ENCODE measurements at places on chromosomes 11 and 22. TPM values are rescaled to one million over a fixed set of nuclear protein-coding genes. Genes with fewer than 3 reads are reported as not detected.

DNA sequence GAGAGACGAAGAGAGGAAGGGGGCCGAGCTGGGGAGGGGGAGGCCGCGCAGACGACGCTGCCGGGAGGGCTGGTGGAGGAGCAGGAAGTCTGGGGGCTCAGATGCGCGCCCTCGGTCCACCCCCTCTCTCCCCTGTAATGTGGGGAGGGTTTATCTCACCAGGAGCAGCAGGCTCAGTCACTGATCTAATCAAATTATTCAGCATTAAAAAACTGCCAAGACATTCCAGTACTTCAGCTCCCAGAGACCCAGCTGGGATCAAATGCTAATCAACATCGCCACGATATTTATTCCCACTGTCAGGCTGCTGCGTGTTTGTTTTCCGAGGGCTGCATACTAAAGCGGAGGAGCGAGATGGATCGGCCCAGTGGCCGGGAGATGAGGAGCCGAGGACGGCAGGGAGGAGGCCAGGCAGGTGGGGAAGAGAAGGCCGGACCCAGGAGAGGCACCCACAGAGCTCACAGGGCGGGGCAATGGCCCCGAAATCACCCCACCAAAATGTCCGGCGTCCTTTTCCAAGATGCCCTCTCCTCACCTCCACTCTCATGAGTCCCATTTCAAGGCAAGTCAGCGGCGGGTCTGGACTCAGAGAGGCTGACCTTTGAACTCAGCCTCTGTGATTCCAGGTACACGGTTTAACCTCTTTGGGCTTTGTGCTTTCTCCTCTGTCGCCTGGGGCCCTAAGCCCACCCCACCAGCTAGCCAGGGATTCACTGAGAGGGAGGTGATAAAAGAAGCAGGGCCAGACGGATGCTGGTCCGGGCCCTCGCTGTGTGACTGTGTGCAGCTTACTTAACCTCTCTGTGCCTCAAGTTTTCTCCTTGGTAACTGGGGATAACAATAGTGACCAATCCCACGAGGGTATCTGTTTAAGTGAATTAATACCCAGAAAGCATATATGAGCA is 502.1 kb downstream of the MN1 start:
- DNase-seq: no peak

DNA sequence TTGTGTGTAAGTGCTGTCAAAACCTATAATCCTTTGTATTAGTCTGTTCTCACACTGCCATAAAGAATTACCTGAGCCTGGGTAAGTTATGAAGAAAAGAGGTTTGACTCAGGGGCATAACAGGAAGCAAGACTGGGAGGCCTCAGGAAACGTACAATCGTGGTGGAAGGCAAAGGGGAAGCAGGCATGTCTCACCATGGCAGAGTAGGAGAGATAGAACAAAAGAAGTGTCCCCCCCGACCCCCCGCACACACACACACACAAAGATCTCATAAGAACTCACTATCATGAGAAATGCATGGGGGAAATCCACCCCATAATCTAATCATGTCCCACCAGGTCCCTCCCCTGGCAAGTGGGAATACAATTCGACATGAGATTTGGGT is 2.3 kb upstream of the USP28 start:
- no peak for DNase-seq

NARS2 gene
- polyA plus RNA-seq: 29.6 TPM

DNA sequence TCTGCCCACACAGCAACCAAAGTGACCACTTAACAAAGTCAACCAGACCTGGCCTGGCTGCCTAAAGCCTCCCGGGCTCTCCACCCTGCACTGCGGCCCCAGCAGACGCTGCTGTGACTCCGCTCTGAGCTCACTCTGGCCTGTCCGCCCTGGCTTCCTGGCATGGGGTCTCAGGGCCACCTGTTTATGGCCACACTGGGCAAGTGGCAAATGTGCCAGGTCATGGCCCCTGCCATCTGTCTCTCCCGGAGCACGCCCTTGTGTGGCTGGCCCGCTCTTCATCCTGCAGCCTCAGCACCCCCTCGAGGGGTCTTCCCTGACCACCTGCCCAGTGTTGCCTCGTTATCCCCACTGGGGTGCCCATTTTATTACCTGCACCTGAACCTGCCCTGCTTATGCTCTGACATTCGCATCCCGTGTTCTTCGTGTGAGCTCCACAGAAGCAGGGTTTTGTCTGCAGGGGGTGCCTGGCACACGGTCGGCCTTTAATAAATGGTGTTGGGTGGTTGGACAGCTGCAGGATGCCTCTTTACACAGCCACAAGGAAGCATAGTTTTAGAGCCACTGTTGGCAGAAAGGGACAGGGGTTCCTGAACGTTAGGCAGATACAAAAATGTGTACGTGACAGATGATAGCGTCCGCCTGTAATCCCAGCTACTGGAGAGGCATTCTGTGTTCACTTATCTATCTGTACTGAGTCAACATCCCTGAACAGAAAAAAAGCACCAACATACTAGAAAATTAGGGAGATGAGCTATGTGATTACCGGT is 785.6 kb downstream of the TBC1D22A start:
- no peak for DNase-seq

DNA sequence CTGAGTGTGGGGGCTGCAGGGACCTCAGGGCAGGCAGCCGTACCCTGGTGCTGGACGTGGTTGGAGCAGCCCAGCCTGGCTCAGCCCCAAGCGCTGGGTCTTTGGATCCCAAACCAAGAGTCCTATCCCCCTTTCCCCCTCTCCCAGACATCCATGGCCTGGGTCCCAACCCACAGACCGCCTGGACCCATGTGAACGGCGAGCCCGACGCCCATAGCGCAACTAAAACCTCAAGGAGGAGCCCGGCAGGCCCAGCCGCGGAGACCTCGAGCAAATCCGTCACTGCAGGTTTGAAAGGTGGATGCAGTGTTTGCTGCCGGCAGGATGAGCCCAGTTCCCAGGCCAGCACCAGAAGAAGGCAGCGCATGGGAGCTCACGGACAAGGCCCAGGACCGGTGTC is 337.0 kb downstream of the BRD1 start:
- DNase-seq: no peak

DNA sequence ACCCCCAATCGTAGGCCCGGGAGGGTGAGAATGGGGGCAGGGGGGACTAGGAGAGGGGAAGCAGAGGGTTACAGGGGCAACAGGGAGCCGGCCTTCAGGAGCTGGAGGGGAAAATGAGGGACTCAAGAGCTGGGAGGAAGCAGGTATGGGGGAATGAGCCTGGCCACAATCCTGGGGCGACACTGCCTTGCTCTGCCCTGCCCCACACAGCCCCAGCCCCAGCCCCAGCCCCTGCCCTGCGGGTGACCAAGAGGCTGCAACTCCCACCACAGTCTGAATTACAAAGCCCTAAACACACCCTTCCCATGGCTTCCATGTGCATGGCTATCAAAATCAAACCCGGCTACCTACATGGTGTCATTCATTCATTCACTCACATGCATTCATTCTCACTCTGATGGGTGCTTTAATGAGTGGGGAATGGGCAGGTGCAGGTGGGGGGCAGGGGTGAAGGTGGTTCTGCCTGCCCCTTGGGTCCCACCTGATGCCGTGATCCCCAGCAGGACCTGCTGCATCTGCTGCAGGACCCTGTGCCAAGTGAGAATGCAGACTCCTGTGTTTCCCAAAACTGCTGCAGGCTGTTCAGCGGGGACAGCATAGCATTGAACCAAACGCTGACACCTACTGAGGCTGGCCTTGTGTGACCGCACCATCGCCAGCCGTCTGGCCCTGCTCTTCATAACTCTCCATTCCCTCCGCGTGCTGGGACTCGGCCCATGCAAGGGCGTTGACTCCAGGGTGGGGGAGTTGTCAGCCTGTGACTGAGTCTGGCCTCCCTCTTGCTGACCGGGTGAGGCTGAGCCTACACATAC is 9.5 kb upstream of the LINC01488 start:
- no peak for DNase-seq

MS4A7 gene
- 19.9 TPM for polyA plus RNA-seq

GRCh38 chr22:28179392-28179791 is 260.3 kb upstream of the PITPNB start:
- DNase-seq: no peak

DNA sequence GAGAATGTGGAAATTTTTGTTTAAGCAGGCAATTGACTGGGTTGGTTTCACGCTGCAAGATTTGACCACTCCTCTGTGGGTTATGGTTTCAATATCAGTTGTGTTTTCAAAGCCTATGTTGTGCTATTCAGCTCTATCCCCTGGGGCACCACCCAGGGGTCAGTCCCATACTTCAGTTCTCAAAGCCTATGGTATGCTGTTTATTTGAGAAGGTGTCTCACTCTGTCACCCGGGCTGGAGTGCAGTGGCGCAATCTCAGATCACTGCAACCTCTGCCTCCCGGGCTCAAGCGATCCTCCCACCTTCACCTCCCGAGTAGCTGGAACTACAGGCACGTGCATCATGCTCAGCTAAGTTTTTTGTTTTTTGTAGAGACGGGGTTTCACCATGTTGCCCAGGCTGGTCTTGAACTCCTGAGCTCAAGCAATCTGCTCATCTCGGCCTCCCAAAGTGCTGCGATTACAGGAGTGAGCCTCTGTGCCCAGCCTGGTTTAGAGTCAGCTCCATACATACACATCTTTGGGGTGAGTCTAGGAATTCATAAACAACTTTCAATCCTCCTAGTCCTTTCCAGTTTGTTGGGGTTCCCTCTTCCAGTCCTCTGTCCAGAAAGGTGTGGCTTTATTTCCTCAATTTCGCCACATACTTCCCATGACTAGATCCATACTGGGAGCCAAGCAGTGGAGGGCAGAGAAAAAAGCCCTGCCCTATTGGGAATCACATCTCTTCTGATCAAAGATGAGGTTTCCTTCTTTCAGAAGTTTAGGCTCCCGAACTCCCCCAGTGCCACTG is 35.0 kb upstream of the MAPK1 start:
- no peak for DNase-seq

AQP11 gene
- 3.5 TPM for polyA plus RNA-seq

GRCh38 chr11:70798296-70798695 is 400.0 kb downstream of the CTTN start:
- DNase-seq: no peak

DNA sequence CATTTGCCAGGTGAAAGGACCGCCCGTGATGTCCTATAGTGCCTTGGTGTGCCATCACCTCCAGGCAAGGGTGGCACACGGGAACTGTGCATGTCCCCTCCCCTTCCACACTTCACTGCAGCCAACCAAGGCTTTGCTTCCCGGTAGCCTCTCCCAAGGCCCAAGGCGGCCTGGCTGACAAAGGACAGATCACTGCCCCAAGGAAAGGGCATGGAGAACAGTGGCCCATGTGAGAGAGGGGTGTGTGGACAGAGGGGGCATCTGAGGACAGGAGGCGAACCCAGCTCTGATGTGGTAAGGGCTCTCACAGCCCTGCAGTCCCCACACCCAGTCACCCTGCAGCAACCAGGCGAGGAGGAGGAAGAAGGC is 50.4 kb downstream of the RPUSD4 start:
- no peak for DNase-seq

DNA sequence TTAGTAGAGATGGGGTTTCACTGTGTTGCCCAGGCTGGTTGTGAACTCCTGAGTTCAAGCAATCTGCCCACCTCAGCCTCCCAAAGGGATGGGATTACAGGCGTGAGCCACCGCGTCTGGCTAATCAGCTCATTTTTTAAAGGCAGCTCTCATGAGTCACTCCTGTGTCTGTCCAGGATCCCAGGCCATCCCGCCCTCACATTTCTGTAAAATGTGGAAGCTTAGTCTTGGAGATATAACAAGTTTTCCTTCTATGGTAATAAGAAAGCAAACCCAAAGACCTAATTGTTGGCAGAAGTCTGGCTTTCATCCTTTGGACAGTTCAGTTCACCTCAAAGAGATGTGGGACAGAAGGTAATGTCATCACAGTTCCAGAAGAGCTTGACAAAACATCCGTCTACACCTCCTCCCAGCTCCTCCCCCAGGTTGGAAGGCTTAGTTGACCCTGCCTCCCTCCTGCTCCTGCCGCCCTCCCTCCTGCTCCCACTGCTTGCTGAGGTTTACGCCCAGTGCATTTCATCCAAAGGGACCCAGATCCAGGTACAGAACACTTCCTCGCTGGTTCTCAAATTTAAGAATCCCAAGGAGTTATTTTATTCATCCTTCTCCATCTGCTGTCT is 6.4 kb downstream of the DRD2 start:
- no peak for DNase-seq

DNA sequence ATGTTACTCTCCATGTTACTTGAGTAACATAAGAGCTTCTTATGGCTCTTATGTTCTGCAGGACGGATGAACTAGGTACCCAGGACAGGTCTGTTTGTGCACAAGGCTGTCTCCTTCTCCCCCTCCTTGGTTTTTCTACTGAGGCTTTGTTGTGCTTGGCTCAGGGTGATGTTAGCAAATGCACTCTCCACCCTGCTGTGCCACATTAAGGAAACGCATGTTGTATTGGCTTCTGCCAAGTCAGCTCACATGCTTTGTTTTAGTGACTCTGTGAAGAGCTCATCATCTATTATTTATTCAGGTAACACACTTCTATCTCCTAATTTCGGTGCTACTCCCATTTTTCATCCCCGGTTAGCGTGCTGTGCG is 108.3 kb downstream of the PTPRJ start:
- no peak for DNase-seq

- DNase-seq: no peak
Observed at GRCh38 chr22:23892130-23892529, 2.1 kb upstream of the MIF start.

DNA sequence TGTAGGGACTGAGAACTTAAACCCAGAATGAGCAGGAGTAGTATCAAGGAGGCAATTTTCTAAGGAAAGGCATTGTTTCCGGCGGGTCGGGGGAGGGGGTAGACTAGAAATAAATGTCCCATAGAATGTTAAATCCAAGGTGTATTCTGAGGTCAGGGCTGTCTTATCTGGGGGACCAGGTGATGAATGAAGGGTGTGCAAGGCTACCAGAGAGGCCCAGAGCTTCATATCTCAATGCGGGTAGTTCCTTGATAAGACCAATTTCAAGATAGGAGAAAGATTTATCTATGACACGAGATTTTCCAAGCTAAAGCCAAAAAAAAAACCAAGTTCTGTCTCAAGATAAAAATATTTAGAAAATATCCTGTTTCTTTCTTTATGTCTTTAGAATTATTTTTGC is 8.3 kb upstream of the RCE1 start:
- DNase-seq: no peak

FIBIN gene
- polyA plus RNA-seq: 11.1 TPM

MS4A12 gene
- not detected for polyA plus RNA-seq

DNA sequence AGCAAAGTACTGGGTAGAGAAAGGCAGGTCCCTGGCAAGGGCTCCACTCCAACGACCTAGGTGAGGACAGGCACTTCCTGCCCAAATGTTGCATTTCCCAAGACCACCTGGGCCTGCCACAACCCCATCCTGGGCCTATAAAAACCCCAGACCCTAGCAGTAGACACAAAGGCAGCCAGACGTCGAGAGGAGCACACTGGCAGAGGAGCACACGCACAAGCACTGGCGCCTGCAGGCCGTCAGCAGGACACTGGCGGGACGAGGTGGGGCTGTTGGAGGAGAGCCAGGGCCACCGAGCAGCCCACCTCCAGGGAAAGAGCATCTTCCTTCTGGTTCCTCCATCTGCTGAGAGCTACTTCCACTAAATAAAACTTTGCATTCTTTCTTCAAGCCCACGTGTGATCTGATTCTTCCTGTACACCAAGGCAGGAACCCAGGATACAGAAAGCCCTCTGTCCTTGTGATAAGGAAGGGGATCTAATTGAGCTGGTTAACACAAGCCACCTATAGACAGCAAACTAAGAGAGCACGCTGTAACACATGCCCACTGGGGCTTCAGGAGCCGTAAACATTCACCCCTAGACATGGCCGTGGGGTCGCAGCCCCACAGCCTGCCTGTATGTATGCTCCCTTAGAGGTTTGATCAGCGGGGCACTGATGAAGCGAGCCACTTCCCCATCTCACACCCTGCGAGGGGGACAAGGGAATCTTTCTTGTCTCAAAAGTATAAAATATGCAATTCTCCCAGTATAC is 89.7 kb upstream of the MTMR2 start:
- no peak for DNase-seq
